ENCODE measurements at places on chromosomes 5 and 9. TPM values are rescaled to one million over a fixed set of nuclear protein-coding genes. Genes with fewer than 3 reads are reported as not detected.

- DNase-seq: peak; percentile 99
These were observed 19.2 kb downstream of the GSN start for GRCh38 chr9:121286973-121287741.

GRAMD2B gene
- 11.1 TPM for total RNA-seq

DNA sequence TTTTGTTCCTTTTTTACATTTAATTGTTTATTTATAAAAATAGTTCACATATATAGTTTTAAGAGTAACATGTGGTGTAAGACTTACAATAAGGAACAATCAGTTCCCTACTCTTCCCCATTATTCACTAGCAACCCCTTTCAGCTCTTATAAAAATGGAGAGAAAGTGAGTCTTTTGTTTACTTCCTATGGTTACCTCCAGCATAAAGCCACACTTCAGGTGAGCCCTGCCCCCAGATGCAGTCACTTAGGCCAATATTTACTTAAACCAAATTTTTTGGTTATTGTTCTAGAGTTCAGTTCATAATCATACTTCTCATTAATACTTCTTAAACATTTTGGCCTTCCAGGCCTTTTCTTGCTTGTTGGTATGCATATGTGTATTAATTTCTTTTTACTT is 33.7 kb downstream of the UBE2R2 start:
- no peak for DNase-seq

DNA sequence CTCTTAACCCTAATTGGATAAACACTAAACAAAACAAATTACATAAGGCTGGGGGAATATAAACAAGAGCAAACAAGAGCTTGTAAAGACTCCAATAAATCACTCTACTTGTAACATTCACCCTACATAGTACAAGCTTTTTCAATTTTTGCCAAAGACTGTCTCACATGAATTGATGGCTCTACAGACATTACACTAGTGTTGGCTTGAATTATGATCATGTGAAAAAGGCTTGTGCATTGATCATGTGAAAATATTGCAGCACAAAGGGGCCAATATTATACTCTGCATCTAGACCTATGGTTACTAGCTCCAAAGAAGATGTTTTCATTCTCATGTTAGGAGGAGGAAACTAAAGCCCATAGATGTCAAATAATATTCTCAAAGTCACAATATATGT is 212.6 kb downstream of the MCTP1 start:
- DNase-seq: no peak

GRCh38 chr5:151107738-151108520 is 27.1 kb upstream of the TNIP1 start:
- DNase-seq: peak; percentile 76

GRCh38 chr5:173902743-173903142 is 14.6 kb downstream of the CPEB4 start:
- DNase-seq: no peak

FGF1 gene
- 0.65 TPM for total RNA-seq

DNA sequence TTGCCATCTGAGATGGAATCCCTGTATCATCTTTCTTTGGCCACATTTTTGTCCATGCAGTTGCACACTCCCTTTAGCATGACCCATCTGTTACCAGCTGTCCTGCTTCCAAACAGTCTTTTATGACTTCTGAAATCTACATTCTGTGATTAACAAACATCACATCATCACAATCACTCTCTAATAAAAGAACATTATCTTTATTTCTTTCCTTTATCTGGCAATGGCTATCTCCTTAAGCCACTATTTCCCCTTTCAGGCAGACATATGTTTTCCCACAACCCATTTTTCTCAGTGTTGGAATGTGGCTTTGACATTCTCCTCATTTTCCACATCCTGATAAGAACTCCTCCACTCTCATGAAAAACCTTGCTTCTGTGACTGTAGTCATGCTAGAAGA is 141.0 kb downstream of the ST8SIA4 start:
- DNase-seq: no peak

TMEM174 gene
- total RNA-seq: not detected

GRCh38 chr5:135454946-135455345 is 2.8 kb upstream of the TIFAB start:
- DNase-seq: no peak

IRGM gene
- total RNA-seq: not detected

DNA sequence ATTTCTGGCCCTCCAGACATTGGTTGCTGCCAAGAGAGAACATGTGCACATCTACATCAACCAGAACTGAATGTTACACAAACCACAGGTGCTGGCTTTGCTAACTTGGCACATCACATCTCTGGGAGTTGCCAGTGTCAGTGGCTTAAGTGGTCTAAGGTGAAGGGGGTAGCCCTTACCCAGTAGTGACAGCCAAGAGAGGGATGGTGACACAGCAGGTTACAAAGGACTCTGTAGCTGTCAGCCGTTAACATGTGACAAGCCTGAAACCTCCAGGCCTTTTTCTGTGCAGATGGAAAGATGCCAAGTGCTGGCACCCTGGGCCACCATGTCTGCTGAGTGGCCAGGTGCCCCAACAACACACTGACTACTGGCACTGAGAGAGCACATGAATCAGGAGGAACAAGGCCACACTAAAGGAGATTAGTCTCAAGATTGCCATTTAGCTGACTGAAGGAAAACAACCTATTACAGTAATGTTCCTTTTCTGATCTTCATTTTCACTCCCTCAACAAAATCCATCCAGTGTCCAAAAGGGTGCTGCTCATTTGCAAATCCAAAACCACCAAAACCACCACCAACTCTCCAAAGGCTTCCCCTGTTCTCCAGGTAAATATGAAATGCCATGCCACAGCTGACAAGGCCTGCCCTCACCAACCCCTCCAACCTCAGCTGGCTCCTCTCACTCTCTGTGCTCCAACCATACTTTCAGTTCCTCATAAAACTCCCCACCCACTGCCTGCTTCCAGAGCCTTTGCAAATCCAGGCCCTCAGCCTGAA is 20.2 kb downstream of the SIL1 start:
- peak; percentile 33 for DNase-seq

FOXD4L5 gene
- total RNA-seq: 0.52 TPM

IL5 gene
- total RNA-seq: not detected

GRCh38 chr5:142134331-142135010 is 25.9 kb downstream of the NDFIP1 start:
- DNase-seq: no peak

- DNase-seq: no peak
These were observed 45.9 kb upstream of the RPL26L1 start for GRCh38 chr5:172913117-172913850.

GRCh38 chr5:102231693-102232619 is 64.1 kb downstream of the SLCO4C1 start:
- DNase-seq: no peak

ZBTB26 gene
- total RNA-seq: 5.7 TPM

SPARC gene
- total RNA-seq: 32.6 TPM

DNA sequence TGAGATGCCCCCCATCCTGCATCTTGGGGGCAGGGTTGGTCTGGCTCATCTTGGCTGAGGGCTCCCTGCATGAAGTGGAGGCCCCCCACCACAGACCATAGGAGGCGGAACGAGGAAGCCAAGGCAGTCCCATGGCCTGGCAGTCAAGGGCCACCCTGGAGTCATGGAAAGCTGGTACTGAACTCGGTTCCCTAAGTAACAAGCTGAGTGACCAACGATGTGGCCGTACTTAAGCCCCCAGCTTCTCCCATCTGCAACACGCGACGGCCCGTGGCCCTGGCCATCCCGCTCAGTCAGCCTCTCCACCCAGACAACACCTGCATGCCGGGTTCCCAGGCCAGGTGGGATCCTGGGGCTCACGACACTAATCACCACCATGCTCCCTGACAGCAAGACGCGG is 17.1 kb downstream of the BRD3 start:
- DNase-seq: no peak

NIPAL4 gene
- total RNA-seq: 0.96 TPM

GRCh38 chr9:98796364-98797101 is at the start of gene ANKS6:
ANKS6 (minus strand) TSS chr9:98796555; CDS start chr9:98796491, 64 bp downstream.
- peak; percentile 64 for DNase-seq

DNA sequence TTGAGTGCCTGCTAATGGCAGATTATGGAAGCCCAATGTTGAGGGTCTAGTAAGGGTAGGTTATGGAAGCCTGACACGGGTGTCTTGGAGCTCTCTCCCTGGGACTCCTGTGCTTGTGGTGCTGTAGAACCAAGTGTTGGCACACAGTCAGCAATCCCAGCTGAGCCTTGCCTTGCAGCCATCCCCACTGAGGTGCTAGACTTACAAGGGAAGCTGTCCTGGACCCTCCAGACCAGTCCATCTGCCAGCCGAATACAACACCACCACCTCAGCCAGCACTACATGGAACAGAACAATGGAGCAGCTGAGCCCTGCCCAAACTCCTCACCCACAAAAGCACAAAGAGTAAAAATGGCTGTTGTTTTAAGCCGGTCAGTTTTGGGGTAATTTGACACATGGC is 90.5 kb upstream of the DNAH5 start:
- no peak for DNase-seq

GRCh38 chr9:20526500-20527319 is 95.6 kb downstream of the MLLT3 start:
- DNase-seq: peak; percentile 9

DNA sequence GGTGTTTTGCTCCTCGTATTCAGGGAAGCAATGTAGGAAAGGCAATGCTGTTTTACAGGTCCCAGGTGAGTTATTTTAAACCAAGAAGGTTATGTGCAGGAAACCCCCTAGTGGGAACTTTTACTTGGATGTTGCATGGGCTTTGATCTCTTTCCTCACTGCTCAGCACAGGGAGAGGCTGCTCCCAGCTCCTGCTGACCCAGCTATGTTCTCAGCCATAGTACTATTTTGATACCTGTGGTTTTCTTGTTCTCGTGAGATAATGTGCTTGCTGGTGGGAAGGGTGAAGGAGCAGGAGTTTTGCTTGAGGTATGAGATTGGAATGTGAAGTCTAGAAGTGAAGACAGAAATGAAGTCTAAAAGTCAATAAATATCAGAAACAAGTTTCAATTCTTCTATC is 265.6 kb upstream of the FBXL7 start:
- peak; percentile 9 for DNase-seq

GMCL2 gene
- total RNA-seq: not detected

Measured in MCF 10A (cell line).